Ureter (tissue), 1 donor: ENCODE measurements at places on chromosomes 5 and 9. TPM values are rescaled to one million over a fixed set of nuclear protein-coding genes. Genes with fewer than 3 reads are reported as not detected.

ANKRD55 gene
- total RNA-seq = 0.34 TPM

- no peak for DNase-seq
These were observed 262.7 kb downstream of the YTHDC2 start for GRCh38 chr5:113776168-113776567.

RNF208 gene
- total RNA-seq = 6.5 TPM

ERAP2 gene
- total RNA-seq = 9.2 TPM

DNA sequence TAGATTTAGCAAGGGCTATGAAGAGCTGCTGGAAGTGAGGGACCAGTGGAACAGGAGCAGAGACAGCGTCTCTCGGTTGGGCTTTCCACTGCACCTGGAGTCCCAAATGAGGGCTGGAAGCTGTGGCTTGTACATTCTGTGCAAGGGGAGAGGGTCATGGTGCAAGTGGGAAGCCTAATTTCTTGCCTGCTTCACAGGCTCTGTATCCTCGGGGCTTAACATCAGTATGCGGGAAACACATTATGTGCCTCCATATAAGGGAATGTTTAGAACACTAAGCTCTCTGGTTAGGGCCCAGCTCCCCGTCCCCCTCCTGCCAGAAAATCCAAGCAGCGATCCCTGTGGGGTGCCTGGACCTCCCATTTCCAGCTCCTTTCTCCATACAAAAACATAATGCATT lies 89.0 kb upstream of the NIPAL4 start:
- no peak for DNase-seq

- DNase-seq = no peak
These were observed 446.2 kb upstream of the TRPC7 start for GRCh38 chr5:136811551-136811950.

CRB2 gene
- total RNA-seq = 0.05 TPM

GRM6 gene
- not detected for total RNA-seq

BTNL8 gene
- total RNA-seq = not detected

DNA sequence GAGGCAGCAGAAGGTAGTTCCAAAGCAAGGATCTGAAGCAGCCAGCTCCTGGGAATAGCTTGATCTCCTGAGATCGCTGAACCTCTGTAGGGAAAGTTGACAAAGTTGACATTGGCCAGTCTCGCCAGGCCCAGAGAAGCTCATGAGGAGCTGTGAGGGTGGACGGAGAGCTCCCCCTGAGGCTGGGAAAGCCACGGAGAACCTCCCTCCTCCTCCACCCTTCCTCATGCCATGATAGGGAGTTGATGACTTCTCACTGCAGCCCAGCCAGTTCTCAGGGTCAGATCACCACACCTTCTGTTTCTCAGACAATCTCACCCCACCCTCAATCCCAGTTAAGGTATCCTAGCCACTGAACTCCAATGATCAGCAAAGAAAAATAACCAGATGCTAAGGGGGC lies 30.4 kb upstream of the KCNV2 start:
- DNase-seq = no peak

EQTN gene
- 0.44 TPM for total RNA-seq

DNA sequence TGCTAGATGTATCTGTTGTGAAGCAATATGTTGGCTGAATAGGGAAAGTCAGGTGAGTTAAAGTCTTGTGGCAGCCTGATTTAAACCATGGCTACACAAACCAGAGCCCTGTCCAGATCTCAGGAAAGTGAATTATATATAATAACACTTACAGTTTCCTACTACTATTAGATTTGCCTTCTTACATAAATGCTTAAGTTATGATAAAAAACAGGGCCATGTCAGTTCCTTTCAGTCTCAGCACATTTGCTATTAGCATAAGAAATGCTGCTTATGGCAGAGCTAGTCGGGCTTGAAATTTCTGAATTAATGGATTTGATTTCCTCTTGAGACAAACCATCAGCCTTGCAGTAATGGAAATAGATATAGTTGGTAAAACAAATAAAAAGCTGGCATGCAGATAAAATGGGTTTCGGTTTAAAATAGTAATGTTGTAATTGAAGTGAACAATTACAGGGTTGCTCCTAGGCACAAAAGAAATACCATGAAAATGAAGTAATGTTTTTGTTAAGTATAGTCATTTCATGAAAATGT lies 664.2 kb upstream of the ZNF608 start:
- no peak for DNase-seq
